ENCODE measurements at places on chromosomes 5 and 9.

GRCh38 chr5:91311168-91311696, 71.9 kb downstream of the ARRDC3 start:
- DNase-seq: no peak

DNA sequence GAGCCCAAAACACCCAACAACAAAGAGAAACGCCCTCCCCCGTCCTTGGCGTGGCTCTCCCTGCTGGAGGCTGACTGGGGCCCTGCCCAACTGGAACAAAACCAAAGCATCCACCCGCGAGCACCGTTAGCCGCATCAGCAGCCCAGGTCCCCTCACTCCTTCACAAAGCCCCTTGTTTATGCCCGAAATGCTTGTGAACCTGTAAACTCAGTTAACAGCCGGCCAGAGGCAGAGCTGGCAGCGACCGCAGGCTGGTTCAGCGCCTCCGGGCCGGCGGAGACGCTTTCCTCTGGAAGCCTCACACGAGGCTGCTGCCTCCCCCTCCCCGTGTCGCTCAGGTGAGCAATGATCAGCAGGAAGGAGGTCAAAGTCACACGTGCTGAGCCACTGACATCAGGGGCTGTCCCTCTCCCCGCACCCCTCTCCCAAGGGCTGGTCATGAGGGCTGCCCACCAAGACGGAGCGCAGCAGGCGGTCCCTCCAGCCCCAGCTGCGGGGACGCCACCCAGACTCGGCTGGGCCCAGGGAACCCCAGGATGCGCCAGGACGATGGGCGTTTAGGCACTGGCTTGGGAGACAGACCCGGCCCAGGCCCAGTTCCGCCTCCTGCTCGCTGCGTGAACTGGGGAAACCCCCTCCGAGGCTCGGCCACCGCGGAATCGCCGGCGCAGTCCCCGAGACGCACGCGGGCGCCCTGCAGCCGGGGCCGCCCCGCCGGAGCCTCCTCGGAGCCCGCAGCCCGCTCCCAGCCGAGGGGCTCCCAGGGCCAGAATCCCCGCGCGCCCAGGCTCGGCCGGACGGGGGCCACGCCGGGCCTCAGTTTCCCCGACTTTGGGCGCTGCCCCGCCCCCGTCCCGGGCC, 563 bp downstream of the SNAPC4 start:
- no peak for DNase-seq

- DNase-seq: no peak
Observed at GRCh38 chr9:98768344-98768743, 28.0 kb downstream of the ANKS6 start.

GRCh38 chr9:70542311-70542931, 128.0 kb upstream of the KLF9 start:
- no peak for DNase-seq

GRCh38 chr5:90793183-90793582, 234.6 kb downstream of the ADGRV1 start:
- DNase-seq: no peak

DNA sequence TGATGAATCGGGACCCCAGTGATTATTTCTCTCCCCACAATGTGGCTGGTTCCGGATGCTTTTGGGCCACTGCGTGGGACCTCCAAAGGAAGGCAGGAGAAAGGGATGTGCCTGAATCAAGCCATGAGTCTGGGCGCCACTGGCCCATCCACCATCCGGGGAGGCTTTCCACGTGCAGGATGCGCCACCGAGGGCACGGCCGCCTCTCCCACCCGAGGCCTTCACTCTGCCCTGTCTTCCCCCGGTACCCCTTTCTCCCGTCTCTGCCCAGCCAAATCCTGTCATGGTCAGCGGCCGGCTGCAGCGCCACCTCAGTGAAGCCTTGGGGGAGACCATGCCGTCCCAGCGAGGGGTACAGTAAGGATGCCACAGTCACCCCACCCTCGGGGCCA, 43.9 kb upstream of the GRHPR start:
- no peak for DNase-seq

- no peak for DNase-seq
Observed at GRCh38 chr9:33992632-33993031, 56.1 kb downstream of the UBAP2 start.

GRCh38 chr5:78515670-78516069, 132.9 kb downstream of the LHFPL2 start:
- DNase-seq: no peak

DNA sequence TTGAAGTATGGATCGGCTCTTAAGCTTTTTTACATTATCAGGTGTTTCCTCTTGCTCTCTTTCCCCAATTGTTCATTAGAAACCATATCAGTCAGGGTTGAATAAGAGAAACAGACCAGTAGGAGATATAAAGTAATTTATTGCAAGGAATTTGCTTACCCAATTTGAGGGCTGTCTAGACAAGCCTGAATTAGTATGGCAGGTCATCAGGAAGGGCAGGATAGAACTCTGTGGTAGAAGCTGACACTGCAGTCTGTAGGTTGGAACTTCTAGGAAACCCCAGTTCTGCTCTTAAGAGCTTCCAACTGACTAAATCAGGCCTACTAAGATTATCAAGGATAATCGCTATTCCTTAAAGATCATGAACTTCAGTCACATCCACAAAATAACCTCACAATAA, 24.3 kb downstream of the ISOC1 start:
- DNase-seq: no peak

All from stimulated activated CD4-positive, alpha-beta T cell treated with anti-CD3 and anti-CD28 coated beads, Interleukin-1b, Interleukin-23, amount 100 ng/mL, for 1 hour (primary cell).